ENCODE measurements at places on chromosomes 4 and X.

DNA sequence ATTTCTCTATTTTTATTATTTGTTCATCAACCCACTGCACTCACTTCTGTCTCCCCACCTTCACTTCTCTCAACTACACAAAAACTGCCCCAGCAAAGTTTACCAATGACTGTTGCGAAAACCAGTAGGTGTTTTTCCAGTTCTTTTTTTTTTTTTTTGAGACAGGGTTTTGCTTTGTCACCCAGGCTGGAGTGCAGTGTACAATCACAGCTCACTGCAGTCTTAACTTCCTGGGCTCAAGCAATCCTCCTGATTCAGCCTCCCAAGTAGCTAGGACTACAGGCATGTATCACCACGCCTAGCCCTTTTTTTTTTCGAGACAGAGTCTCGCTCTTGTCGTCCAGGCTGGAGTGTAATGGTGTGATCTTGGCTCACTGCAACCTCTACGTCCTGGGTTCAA, 24.1 kb upstream of the HPRT1 start:
- no peak for DNase-seq

- DNase-seq: no peak
These were observed 40.3 kb downstream of the FANCB start for GRCh38 chrX:14832586-14832985.

DNA sequence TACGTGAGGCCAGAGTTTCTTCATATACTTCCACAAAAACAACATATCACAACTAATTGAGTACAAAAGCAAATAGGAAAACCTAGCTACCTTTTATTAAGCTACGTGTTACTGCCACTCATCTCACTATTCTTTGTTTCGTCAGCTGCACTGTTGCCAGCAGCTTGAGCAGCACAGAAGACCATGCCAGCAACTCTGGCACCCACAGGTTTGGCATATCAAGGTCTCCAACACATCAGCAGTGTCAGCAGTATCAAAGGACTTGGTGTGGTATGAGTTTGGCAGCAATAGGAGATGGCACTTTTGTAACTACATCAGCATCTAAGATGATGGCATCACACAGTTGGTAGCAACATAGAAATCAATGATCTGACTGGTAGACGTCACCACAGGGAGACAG, 30.7 kb downstream of the CDKL2 start:
- DNase-seq: no peak

GRCh38 chr4:125741825-125742452, 427.2 kb downstream of the FAT4 start:
- DNase-seq: no peak

GRCh38 chrX:22041907-22042530, 9.9 kb downstream of the PHEX start:
- DNase-seq: no peak

- DNase-seq: no peak
These were observed 67.1 kb downstream of the DCLK2 start for GRCh38 chr4:150145090-150145945.

- no peak for DNase-seq
These were observed 8.1 kb upstream of the SRD5A3 start for GRCh38 chr4:55337944-55338343.

- no peak for DNase-seq
These were observed 58.9 kb upstream of the IRS4 start for GRCh38 chrX:108795240-108795639.

- peak; percentile 49 for DNase-seq
These were observed 2.7 kb downstream of the FOXO4 start for GRCh38 chrX:71098302-71098701.

DNA sequence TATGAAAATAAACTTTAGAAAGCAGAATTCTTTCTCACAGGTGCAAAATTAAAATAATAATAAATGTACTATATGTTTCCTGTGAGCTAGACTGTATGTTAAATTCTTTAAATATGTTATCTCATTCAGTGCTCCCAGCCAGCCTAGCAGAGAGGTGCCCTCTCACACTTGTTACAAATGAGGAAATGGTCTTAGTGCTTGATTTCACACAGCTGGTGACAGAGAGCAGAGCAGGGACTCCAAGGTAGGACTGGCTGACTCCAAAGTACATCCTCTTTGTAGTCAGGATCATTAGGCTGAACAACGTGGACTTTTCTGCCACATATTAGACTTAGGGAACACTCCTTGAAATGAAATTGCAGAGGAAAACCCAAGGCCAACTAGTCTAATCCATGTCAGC, 72.0 kb upstream of the HHIP start:
- no peak for DNase-seq

DNA sequence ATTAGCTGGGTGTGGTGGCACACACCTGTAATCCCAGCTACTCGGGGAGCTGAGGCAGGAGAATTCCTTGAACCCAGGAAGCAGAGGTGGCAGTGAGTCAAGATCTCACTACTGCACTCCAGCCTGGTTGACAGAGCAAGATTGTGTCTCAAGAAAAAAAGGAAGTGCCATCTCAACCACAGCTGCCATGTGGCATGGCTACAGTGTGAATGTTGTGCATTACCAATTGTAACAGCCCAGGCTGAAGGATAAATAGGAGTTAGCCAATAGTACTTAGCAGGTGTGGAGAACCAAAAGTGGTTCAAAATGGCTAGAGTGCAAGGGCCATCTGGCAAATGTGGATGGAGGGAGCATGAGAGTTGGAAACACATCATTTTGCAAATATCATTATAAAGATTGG, 28.9 kb downstream of the SLC25A5 start:
- no peak for DNase-seq

GRCh38 chr4:100548200-100548560, 30.4 kb upstream of the EMCN start:
- DNase-seq: no peak

GRCh38 chr4:7970361-7970946, 30.8 kb upstream of the AFAP1 start:
- DNase-seq: no peak

- no peak for DNase-seq
These were observed 142.2 kb downstream of the SH2D1A start for GRCh38 chrX:124488412-124489161.

- DNase-seq: no peak
These were observed 19.8 kb upstream of the SHISA3 start for GRCh38 chr4:42377497-42377896.

- no peak for DNase-seq
These were observed 18.3 kb downstream of the QDPR start for GRCh38 chr4:17493619-17494018.
